ENCODE measurements at places on chromosomes 11 and 22.

DNA sequence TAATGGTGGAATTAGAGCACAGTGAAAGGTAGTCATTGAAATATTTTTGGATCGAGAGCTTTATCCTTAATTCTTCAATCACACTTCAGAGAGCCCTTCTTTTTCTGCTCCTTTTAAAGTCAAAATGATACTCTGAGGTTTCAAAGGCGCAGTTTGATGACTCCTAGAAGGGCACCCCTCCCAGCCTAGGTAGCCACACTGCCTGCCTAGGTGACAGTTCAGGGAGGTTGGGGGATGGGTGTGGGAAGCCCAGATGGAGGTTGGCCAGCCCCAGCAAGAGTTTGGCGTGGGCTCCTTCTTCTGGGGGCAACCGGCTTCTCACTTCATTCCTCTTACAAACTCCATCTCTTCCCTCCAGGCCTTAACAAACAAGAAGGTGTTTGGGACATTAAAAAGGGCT is 28.6 kb upstream of the PHF21A start:
- DNase-seq, result no peak

- no peak for DNase-seq
Measured at GRCh38 chr22:50267591-50268390, 2.4 kb downstream of the MAPK11 start.

- DNase-seq, result no peak
Measured at GRCh38 chr22:50537765-50538164, 7.9 kb upstream of the KLHDC7B start.

DNA sequence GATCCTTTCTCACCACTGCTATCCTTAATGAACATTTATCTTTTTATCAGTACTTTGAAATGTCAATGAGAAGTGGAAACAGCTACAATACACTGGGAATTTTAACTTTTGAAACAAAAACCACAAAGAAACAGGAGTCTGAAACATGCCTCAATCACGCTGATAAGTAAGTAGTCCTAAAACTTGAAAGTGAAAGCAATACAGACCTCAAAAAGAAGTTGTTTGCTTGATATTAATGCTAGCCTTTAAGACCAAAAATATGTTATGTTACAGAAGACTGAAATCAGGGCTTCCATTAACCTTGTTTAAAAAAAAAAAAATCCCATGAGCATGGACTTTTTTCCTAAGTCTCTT is 21.3 kb downstream of the PHF21A start:
- no peak for DNase-seq

DNA sequence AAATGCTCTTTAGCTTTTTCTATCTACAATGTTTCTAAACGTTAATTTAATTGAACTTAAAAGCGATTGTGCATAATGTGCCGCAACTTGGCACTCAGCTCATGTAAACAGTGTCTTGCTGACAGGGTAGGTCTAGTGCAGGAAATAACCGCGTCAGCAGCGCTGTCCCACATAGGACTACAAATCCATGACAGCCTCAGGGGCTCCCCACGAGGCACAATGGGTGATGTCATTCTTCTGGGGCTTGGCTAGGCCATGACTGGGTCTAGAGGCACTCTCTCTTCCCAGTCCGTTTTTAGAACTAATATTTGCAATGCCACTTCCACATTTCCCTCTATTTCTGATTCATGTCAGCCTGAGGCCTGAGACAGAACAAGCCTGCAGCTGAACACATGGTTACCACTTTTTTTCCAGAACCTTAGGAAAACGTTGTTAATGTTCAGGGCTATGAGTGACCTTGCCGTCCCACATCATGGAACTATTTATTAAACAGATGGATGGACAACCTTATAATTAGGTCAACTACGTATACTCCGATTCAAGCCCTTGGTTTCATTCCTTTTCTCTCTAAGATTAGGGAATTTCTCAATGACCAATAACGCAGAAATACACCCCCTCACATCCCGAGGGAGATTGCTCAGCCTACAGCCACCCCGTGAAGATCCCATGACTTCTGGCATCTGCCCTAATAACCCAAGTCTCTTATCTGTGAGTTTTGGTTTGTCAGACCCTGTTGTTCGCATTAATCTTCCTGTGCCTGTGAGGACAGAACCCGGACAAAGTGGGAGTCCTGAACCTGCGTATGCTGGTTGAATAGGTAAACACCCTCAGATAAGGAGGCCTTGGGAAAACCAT is 19.4 kb upstream of the SNX32 start:
- DNase-seq, result no peak

- no peak for DNase-seq
Measured at GRCh38 chr11:75208446-75208845, 32.1 kb upstream of the TPBGL start.

Data from stimulated activated CD8-positive, alpha-beta memory T cell treated with anti-CD3 and anti-CD28 coated beads, Interleukin-2, amount 100 ng/mL, for 1 hour (primary cell).